ENCODE measurements at places on chromosomes 3 and 15. TPM values are rescaled to one million over a fixed set of nuclear protein-coding genes. Genes with fewer than 3 reads are reported as not detected.

CCDC80 gene
- 42.0 TPM for total RNA-seq

TTC23 gene
- 43.9 TPM for total RNA-seq

CD96 gene
- total RNA-seq, result 6.2 TPM

SEMA3G gene
- 70.1 TPM for total RNA-seq

CHRFAM7A gene
- total RNA-seq, result 3.3 TPM

RSL24D1 gene
- total RNA-seq, result 97.9 TPM

HEMK1 gene
- total RNA-seq, result 9.2 TPM

DNA sequence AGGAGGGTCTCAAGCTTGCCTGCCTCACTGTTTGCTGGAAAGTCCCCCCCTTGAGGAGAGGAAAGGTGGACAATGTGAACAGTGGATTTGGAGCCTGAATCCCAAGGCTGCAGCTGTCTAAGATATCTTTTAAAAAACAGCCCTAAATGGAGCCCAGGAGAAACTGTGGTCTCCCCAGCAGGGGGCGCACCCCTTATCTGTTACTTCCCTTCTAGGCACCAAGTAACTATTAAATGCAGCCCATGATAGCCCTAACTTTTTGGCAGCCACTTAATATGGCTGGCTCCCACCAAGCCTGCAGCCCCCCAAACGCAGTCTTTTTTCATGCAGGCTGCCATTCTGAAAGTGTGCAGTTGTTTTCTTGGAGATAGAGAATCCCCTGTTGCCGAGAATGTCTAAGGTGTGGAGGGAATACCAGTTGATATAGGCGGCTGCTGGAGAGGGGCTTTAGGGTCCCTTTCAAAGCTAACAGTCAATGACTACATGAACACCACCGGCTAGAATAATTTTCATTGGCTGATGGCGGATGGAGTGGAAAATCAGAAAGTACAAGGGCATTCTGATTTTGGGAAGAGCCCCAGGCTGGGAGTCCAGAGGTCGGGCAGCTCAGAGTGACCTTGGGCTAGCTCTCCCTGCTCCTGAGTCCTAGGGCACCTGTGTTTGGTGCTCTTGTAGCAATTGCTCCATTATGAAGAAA lies 1.3 kb downstream of the RHCG start:
- no peak for DNase-seq
- no peak overlapping the region for H3K4me3 ChIP-seq
- no peak overlapping the region for H3K27ac ChIP-seq
- no peaks in the 10 kb centered on the region for H3K36me3 ChIP-seq
- H3K4me1 ChIP-seq, result no peaks in the 10 kb centered on the region

- peak overlapping the region; percentile 52 for H3K4me3 ChIP-seq
- H3K4me1 ChIP-seq, result no peaks in the 10 kb centered on the region
- H3K36me3 ChIP-seq, result no peaks in the 10 kb centered on the region
- no peak for DNase-seq
- no peaks in the 10 kb centered on the region for H3K27me3 ChIP-seq
Measured at GRCh38 chr15:94231723-94232468, 535 bp downstream of the MCTP2 start.

DNA sequence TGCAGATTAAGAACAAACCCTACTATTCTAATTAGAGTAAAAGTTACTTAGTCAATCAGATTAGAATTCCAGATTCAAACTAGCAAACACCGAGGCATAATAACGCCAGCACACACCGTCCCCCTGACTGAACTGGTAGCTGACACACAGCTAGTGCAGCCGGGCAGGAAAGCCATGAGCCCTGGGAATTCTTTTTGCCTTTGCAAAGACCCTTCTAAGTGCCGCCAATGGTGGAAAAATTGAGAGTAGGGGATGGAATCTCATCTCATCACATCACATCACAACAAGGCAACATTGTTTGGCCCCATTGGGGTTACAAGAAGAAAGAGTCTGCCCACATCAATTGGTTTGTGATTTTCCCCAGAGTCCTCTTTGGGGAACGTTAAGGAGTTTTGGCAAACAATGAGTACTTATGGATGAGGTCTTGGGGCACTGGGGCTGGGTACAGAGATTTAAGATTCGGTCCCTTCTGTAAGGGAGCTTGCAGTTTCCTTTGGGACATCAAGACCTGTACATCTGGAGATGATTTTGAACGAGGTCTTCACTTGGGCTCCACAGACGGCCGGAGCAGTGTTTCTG lies 120.4 kb upstream of the MEF2A start:
- no peak overlapping the region for H3K27ac ChIP-seq
- no peak for DNase-seq
- H3K27me3 ChIP-seq, result no peaks in the 10 kb centered on the region
- H3K4me3 ChIP-seq, result no peak overlapping the region
- H3K4me1 ChIP-seq, result peaks cover 5% of the 10 kb centered on the region

DNA sequence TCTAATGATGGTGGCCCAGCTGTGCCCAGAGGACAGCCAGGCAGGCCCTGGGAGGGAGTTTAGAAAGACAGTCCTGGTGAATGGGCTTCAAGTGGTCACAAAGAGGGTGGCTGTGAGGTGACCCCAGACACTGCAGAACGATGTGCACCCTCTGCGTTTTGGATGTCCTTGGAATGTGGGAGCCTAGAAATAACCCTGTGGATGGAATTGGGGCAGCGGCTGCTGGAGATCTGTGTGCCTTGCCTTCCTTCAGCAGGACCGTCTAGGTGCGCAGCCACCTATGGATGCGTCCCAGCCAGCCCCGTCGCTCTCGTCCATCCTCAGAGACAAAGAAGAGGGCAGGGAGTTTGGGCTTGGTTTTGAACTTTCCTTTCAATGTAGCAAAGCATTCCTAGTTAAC lies 46.5 kb downstream of the KLHL25 start:
- no peak overlapping the region for H3K4me3 ChIP-seq
- no peaks in the 10 kb centered on the region for H3K27me3 ChIP-seq
- no peak overlapping the region for H3K27ac ChIP-seq
- DNase-seq, result peak; percentile 14
- H3K4me1 ChIP-seq, result peaks cover 23% of the 10 kb centered on the region

DNA sequence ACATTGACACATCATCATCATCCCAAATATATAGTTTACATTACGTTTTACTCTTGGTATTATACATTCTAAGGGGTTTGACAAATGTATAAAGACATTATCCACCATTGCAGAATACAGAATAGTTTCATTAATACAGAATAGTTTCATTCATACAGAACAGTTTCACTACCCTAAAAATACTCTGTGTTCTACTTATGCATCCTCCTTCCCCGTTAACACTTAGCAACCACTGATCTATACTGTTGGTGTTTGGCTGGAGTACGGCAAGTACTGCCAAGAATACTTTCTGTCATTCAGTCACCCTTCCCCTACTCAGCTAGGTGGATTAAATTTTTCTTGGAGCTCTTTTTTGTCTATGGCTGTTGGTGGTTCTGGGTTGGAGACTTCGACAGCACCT lies 33.4 kb downstream of the LEKR1 start:
- DNase-seq, result no peak
- H3K4me1 ChIP-seq, result no peaks in the 10 kb centered on the region
- no peaks in the 10 kb centered on the region for H3K36me3 ChIP-seq
- H3K27me3 ChIP-seq, result no peaks in the 10 kb centered on the region
- no peak overlapping the region for H3K27ac ChIP-seq

GRCh38 chr3:111882799-111883198 lies 23.7 kb downstream of the PHLDB2 start:
- H3K4me3 ChIP-seq, result no peak overlapping the region
- no peak overlapping the region for H3K27ac ChIP-seq
- no peaks in the 10 kb centered on the region for H3K27me3 ChIP-seq
- H3K4me1 ChIP-seq, result no peaks in the 10 kb centered on the region
- H3K36me3 ChIP-seq, result no peaks in the 10 kb centered on the region
- no peak for DNase-seq

DNA sequence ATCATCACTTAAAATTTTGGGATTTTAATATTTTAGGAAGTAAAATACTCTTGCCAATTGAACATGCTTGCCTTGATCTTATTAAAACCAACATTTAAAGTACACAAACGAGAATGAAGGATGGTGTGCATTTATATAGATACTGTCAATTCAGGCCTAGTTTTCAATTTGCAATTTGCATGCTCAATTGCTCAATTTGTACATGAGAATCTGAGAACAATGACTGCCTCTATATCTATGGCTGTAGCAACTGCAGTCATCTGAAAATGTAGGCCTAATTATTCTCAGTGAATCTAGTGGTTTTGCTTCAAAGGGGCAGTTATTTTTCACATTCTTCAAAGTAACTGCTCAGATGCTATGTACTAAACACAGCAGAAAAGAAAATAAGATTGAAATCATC lies 18.8 kb downstream of the ZBBX start:
- H3K27ac ChIP-seq, result no peak overlapping the region
- H3K4me3 ChIP-seq, result no peak overlapping the region
- no peaks in the 10 kb centered on the region for H3K36me3 ChIP-seq
- H3K4me1 ChIP-seq, result no peaks in the 10 kb centered on the region

GRCh38 chr3:65888980-65889706 lies 149.6 kb downstream of the MAGI1 start:
- H3K4me3 ChIP-seq, result no peak overlapping the region
- peak overlapping the region; percentile 70 for H3K27ac ChIP-seq
- H3K4me1 ChIP-seq, result no peaks in the 10 kb centered on the region
- no peaks in the 10 kb centered on the region for H3K36me3 ChIP-seq

DNA sequence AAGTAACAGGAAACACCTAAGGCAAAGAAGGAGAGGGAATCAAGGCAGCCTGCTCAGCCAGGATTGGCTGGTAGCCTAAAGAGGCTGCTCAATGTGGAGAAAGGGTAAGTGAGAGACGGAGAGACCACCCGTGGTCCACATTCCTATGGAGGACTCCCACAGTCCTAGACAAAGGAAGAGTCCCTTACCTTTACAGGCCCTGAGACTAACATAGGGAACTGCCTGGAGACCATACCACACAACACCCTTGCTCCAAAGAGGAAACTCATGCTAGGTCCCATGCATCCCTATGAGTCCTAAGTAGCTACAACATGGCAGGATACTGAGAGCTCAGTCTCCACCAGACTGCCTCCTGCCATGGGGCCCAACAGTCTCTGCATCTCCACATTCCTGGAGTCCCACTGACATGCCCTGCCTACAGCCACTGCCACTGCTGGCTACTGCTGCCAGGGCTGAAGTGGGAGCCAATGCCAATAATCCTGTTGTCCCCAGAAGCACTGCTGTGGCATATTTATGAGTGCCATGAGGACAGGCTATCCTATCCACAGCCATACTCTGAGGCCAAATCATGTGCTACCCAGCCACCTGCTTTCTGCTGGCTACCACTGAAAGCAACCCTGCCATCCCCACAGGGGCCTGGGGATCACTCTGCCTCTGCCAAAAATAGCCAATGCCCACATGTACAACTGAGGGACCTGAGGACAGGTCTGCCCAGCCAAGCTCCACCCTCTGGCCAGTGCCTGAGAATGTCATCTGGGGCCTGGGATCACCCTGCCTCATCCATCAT lies 45.0 kb downstream of the COPS2 start:
- no peaks in the 10 kb centered on the region for H3K27me3 ChIP-seq
- H3K36me3 ChIP-seq, result no peaks in the 10 kb centered on the region
- DNase-seq, result no peak
- no peak overlapping the region for H3K4me3 ChIP-seq
- no peak overlapping the region for H3K27ac ChIP-seq

- DNase-seq, result no peak
- H3K4me3 ChIP-seq, result no peak overlapping the region
- no peak overlapping the region for H3K27ac ChIP-seq
- H3K36me3 ChIP-seq, result no peaks in the 10 kb centered on the region
- H3K4me1 ChIP-seq, result no peaks in the 10 kb centered on the region
Measured at GRCh38 chr3:156803952-156804741, 22.0 kb upstream of the LEKR1 start.

GRCh38 chr15:76011627-76012551 lies at the start of gene NRG4:
Gene NRG4, minus strand, starts transcription at chr15:76012424. Its CDS starts 1,194 bp downstream, at chr15:76011230.
- no peaks in the 10 kb centered on the region for H3K4me1 ChIP-seq
- no peak for DNase-seq
- no peak within 1 kb of the TSS for H3K4me3 ChIP-seq
- H3K36me3 ChIP-seq, result no peaks in the 10 kb centered on the region

GRCh38 chr3:66572090-66572675 lies 71.4 kb upstream of the LRIG1 start:
- no peak overlapping the region for H3K27ac ChIP-seq
- no peaks in the 10 kb centered on the region for H3K36me3 ChIP-seq
- DNase-seq, result no peak
- H3K4me1 ChIP-seq, result no peaks in the 10 kb centered on the region

- no peaks in the 10 kb centered on the region for H3K36me3 ChIP-seq
- no peak for DNase-seq
- H3K4me3 ChIP-seq, result no peak overlapping the region
- H3K27me3 ChIP-seq, result no peaks in the 10 kb centered on the region
Measured at GRCh38 chr15:42072141-42072685, 22.1 kb downstream of the PLA2G4D start.

DNA sequence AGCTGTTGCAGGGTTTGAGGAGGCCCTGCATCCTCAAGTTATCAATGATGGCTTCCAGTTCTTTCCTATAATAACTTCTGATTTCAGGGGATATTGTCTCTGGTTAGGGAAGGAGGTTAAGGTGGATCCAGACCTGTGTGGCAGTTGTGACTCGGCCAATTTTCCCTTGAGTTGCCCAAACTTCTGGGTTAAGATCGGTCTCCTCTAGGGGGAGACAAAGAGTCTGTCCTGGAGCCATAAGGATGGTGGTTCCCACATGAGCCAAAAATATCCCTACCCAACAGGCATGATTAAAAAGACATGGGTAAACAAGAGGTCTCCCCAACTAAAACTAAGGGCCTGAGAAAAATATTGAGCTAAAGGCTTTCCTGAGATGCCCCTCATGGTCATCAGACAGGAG lies 227.5 kb upstream of the MDFIC2 start:
- no peaks in the 10 kb centered on the region for H3K36me3 ChIP-seq
- DNase-seq, result no peak
- no peak overlapping the region for H3K4me3 ChIP-seq
- H3K27me3 ChIP-seq, result no peaks in the 10 kb centered on the region

DNA sequence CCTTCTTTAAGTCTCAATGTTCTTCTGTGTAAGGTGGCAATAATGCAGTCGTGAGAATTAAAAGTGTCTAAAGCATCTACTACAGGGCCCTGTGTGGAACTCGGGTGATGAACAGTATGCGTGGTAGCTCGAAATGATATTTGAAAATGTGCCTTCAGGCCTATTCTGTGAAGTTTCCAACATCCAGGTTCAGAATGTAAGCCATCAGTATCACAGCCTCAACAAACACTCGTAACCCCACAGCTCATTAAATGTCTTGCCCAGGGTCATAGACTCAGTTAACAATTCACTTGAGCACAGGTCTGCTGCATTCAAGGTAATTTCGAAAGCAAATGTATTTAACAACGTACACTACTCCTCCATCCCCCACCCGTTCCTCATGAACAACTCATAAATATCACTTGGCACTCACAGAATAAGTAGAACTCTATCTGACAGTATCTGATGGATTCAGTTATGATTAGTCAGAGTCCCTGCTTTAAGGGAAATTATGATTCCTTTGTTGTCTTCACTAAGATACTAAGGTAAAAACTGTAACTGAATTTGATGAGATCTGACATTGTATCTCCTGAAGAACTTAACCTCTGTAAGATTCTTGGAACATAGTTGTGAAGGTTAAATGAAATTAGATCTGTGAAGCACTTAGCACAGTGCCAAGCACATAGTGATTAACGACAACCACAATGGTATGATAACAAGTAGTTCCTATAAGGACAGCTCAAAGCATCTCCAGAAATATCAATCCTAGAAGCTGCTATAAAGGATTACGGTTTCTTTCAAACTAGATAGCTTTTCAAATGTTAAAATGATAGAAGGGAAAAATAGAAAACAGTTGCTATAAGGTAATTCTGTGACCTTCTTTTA lies 642.3 kb downstream of the TBL1XR1 start:
- no peaks in the 10 kb centered on the region for H3K27me3 ChIP-seq
- DNase-seq, result no peak
- H3K4me1 ChIP-seq, result no peaks in the 10 kb centered on the region

Measured in breast epithelium (tissue), 4 donors.